Tibial nerve (tissue), 4 donors: ENCODE measurements at places on chromosomes 2 and 18. TPM values are rescaled to one million over a fixed set of nuclear protein-coding genes. Genes with fewer than 3 reads are reported as not detected.

- no peak for DNase-seq
Measured at GRCh38 chr2:120269076-120269744, 16.6 kb downstream of the RALB start.

DNA sequence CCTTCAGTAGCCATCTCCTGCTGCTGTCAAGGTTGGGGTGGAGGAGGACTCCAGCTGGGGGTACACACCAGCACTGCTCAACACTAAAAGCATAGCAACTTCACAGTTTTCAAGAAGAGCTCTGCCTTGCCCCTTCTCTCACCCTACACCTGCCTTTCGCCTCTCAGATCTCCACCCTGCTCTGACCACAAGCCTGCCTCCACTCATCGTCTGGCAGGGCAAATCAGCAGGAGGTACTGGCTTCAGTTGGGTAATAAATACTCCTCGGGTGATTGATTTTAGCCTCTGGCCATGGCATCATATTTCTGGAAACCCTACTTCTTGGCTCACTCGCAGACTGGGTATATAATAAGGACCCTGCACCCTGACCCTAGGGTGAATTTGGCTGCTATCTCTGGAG, 3.1 kb upstream of the PRKAG3 start:
- DNase-seq: no peak

Gene RAMP1
- total RNA-seq: 105 TPM

Gene DOCK10
- 21.6 TPM for total RNA-seq

DNA sequence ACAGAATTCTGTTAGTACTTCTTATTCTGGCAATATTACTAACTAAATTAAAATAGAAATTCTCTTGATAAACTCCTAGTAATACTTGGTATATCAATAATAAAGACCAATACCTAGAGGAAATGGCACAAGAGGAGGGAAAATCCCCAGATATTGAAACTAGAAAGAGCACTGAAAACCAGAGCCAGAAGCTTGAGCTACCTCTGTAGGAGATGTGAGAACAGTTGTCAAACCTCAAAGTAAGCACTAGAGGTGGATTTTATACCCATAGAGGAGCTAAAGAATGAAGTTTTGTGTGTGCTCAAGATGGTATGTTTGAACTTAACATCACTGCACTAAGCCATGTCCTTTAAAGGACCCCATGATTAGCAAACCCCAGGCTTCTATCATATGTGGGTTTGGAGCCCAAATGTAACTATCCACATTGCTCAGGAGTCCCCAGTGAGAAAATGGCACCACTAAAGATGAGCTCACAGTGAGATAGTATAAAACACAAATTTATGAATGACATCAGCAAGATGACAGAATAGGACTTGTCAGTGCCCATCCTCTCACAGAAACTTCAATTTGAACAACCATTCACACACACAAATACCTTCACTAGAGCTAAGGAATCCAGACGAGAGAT, 122.1 kb downstream of the PKP4 start:
- DNase-seq: no peak

Gene FZD7
- total RNA-seq: 7.2 TPM

DNA sequence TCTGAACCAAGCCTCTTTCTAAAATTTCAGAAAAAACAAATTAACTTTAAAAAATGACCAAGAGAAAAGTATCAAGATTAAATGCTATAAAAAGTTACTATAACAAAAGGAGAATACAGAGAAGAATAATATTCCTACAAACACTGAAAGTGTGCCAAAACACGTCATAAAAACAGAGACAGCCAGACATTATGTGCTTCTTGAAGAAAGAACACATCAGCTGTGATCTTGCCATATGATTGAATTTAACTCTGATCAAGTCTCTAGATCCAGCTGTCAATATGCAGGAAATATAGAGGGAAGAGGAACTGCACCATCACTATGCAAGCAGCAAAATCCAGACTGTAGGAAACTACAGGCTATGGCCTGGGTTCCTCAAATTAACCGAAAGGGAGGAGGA, 33.7 kb upstream of the COL5A2 start:
- no peak for DNase-seq

- DNase-seq: no peak
Measured at GRCh38 chr2:154700136-154700535, 1.6 kb downstream of the KCNJ3 start.
